ENCODE measurements at places on chromosomes 1 and 21.
A peak's percentile ranks its signal among the peaks of the same experiment; 100 is the strongest.

DNA sequence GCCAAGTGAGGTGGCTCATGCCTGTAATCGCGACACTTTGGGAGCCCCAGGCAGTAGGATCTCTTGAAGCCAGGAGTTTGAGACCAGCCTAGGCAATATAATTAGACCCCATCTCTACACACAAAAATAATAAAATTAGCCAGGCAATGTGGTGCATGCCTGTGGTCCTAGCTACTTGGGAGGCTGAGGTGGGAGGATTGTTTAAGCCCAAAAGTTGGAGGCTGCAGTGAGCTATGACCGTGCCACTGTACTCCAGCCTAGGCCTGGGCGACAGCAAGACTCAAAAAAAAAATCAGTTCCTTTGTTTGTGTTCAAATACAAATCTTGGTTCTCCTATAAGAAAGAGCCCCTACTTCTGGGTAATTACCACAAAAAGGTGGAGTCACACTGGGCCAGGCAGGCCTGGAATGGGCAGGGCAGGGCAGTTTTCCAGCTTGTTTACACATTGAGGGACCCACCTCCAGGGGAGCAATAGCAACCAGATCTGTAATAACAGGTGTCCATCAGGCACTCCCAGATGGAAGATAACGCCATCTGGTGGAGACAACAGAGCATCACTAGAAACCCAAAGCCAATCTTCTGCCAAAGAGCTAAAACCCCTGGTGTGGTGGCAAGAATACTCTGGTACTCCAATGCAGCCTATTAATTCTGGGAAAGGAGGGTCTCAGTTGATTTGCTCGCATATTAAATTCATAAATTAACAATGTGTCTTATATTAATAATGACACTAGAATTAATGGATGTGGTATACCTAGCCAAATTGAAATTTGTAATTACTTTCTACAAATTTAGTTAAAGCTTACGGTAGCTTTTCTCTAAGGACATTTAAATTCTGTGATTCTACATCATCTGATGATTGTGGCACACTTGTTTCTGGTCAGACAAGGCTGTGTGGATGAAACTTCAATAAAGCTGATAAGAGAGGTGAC is 13.2 kb downstream of the PPP1R15B start:
- DNase-seq, result peak; percentile 16

DNA sequence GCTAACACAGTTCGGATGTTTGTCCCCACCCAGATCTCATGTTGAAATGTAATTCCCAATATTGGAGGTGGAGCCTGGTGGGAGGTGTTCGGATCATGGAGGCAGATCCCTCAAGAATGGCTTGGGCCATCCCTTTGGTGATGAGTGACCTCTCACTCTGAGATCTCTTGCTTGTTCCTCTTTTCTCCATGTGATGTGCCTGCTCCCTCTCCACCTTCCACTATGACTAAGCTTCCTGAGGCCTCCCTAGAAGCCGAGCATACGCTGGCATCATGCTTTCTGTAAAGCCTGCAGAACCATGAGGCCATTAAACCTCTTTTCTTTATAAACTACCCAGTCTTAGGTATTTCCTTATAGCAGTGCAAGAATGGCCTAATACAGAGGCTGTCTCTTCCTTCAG is 8.1 kb upstream of the PLA2G5 start:
- no peak for DNase-seq

- no peak for DNase-seq
Observed at GRCh38 chr1:1237874-1238701, 6.1 kb downstream of the B3GALT6 start.

DNA sequence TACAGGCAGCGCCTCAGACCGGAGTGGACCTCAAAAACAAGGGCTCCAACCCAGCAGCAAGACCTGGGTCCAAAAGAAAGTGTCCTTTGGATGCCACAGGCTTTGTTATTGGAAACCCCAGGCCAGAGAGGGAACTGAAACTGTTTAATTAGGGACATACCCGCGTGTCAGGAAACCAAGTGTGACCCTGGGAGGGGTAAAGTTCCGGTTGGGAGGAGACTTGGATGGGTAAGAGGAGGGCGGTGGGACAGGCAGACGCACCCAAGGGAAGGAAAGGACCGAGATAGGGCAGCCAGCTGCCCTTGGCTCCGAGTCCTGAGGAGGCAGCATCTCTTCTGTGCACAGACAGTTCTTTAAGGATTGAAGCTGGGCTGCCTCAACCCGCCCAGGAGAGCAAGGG is 71.4 kb downstream of the CDC7 start:
- no peak for DNase-seq

DNA sequence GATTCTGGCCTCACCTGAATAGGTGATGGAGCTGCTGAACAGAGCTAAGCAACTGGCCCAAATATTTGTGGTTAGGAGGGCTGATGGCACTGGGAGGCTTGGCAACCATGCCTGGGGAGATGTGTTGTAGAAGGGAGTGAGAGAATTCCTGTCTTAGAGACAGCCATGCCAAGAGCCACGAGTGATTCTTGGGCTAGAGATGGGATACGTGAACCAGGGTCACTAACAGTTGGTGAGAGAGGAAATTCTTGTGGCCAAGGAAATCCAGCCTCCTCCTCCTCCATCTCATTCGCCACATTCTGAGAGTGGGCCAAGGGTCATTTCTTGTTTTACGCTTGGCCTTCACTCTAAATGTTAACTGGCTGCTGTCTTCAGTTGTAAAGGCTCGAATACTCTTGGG is 46.3 kb downstream of the NGF start:
- no peak for DNase-seq

GRCh38 chr1:67766141-67766978 is 66.9 kb downstream of the GNG12 start:
- peak; percentile 25 for DNase-seq

DNA sequence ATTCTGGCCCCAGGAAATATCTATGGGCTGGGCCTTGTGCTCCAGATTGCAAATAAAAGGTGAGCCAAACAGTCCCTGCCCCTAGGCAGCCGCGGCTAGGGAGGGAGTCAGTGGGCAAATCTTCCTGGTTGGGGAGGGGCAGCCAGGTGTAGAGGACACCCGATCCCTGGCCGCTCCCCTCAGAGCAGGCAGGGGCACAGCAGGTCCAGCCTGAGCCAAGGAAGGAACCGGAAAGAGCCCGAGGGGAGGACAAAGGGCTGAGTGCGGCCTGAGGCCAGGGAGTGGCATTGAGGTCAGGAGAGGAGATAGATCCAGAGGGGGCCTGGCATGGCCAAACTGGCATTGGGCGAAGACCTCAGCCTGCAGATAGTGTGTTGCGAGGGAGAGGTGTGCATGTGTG is 36.6 kb upstream of the ARF1 start:
- DNase-seq, result no peak

DNA sequence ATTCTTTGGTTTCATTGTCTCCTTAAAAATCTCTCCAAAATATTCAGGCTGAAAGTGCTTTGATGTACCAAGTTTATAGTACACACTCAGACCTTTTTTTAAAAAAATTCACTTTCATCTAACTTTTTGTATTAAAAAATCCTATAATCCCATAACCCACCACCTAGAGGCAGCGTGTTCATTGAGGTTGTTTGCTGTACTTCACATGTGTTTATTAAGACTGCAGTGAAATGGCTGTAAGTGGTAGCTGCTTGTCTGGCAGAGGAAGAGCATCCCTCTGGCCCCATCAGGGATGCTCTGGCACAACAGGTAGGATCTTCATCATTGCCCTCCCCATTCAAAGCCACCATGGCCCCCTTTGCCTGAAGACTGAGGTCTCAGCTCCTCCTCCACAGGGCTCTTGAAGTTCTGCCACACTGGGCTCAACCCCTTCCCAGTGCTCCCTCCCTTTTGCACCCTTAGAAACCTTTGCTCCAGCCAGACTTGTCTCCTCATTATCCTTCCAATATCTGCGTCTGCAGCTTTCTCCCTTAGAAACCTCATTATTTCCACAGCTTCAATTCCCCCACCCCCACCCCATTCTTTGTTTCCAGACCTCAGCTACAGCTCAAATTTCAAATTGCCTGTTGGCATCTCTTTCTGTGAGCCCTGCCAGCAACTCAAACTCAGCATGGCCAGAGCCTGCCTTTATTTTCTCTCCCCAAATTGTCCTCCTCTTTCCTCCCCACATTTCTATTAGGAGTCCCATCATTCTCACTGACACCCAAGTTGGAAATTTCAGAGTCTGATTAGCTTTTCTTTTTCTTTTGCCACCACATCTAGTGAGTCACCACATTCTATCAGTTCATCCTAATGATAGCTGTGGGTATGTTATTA is 369.6 kb upstream of the USP24 start:
- DNase-seq, result no peak

GRCh38 chr21:30434033-30434631 is 4.1 kb downstream of the KRTAP13-4 start:
- no peak for DNase-seq

- DNase-seq, result no peak
Observed at GRCh38 chr21:19350286-19350685, 946.7 kb upstream of the TMPRSS15 start.

- DNase-seq, result peak; percentile 38
Observed at GRCh38 chr1:166839600-166840308, 479 bp downstream of the POGK start.

DNA sequence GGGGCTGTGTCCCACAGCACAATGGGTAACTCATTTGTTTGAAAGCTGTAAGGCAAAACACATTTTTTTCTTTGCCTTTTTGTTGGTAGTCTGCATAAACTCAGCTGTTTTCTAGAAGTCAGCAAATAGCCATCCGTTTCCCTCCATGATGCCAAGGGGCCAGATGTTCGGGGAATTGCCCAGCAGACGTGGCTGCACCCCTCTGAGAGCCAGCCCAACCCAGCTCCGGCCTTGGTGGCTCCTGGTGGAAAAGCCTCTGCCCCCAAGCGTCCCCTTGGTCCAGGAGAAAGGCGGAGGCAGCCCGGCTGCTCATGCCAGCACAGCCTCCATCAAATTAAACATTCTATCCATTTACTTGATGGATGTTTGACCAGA is 58.4 kb upstream of the ADARB1 start:
- no peak for DNase-seq

- no peak for DNase-seq
Observed at GRCh38 chr1:159827102-159827490, 423 bp downstream of the SLAMF8 start.

DNA sequence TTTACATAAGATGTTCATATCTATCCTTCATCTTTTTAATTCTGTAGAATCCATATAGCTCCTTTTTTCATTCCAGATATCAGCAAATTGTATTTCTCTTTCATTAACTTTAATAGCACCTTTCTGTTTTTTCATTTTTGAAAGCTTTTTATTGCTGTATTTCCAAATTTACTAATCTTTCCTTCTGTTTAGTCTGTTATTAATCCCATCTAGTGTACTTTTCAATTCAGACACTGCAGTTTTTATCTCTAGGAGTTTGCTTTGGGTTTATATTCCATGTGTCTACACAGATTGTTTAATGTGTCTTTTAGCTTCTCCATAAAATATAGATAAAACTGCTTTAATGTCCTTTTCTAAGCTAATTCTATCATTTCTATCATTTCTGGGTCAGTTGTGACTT is 37.4 kb upstream of the GUCA2A start:
- no peak for DNase-seq

DNA sequence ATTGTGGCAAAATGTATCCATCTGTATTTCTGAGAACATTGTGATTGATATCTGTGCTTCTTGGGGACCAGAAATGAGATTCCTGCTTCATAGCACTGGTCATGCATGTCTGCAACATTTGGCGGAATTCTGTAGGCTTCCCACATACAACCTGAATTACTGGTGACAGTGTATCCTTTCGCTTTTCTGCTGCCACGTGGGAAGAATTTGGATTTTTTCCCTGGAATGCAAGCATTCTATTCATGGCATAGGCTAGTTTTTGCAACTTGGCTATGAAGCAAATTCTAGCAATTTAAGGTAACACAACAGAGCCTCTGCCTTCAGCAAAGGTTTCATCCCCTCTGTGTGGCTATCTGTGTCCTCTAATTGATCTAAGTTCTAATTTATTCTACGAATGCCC is 85.9 kb downstream of the BCAR3 start:
- DNase-seq, result no peak

- peak; percentile 86 for DNase-seq
Observed at GRCh38 chr1:110630839-110631663, 24.9 kb upstream of the KCNA2 start.

DNA sequence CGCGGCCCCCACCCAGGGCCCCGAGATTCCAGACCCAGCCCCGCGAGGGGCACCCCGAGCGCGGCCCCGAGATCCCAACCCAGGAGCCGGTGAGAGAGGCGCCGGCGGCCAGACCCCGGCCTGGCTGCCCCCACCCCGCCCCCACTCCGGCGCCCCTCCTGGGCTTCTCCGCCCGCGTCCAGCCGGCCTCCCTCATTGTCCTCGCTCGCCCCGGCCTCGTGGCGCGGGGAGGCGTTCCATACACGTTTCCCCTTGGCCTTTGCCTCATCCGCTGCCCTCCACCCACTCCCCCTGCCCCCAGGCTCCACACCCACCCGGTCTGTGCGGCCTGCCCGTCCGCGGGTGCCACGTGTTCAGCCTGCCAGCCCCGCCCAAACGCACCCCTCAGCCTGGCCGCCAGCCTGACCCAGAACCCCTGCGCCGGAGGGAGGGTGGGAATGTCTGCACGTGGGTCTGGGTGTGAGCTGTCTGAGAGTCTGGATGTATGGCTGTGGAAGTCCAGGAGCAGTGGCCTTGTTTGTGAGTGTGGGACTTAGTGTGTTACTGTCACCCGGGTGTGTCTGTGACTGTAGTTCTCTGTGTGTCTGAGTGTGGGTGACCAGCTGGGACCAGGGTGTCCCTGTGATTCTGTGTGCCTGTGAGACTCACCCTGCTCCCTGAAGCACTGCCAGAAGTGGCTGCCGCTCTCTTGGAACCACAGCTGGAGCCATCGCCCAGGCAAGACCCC is 681 bp downstream of the B4GALT2 start:
- no peak for DNase-seq

DNA sequence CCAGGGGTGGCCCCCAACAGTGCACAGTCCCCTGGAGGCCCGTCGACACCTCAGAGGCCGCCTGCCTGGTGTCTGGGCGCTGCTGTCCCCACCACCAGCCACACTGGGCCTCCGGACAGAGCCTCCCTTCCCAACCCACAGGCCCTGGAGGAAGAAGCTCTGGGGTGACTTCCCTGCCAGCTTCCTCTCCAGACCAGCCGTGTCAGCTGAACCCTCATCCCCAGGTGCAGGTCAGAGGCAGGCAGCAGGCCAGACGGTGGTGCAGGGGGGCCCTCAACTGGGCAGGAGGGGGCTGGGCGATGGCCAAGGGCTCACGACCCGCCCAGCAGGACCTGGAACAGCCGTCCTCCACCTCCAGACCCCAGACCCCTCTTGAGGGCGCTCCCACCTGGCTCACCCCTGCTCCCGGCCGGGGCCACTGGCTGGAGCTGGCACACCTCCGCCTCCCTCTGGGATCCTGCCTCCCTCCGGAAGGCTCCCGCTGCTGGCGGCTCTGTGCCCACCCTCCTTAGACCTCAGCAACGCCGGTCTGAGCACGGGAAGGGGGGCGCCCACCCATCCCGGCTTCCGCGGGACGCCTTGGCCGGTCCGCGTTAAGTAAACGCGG is 520 bp downstream of the TNFRSF18 start:
- no peak for DNase-seq

DNA sequence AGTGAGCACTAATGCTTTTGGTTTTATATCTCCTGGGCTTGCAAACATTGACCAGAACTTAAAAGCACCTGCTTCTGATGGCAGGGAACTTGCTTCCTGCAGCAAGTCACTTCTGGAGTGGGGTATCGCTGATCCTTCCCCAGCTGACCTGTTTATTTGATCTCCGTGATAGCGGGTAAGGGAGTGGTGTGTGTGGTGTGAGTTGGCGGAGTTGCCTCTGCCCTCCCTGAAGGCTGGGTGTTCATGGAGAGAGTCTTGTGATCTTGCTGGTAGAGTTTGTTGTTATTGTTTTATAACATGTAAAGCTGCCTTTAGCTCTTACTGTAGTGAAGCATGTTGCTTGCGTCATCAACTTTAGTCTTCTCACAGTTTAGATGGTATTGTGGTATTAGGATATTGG is 3.9 kb downstream of the MFN2 start:
- no peak for DNase-seq

- DNase-seq, result no peak
Observed at GRCh38 chr1:35936838-35937237, 5.9 kb downstream of the AGO3 start.
